ENCODE measurements at places on chromosomes 1 and 21. TPM values are rescaled to one million over a fixed set of nuclear protein-coding genes. Genes with fewer than 3 reads are reported as not detected.

The NBPF10 gene
- 1.4 TPM for total RNA-seq

The NBPF20 gene
- 3.1 TPM for total RNA-seq

The OR14C36 gene
- total RNA-seq, result not detected

The PADI2 gene
- not detected for total RNA-seq

The BGLAP gene
- total RNA-seq, result not detected

The SMPDL3B gene
- not detected for total RNA-seq

The LCE1C gene
- total RNA-seq, result not detected

The TRAPPC3 gene
- total RNA-seq, result 101 TPM

The C1QB gene
- not detected for total RNA-seq

The CFHR2 gene
- total RNA-seq, result not detected

The S100A1 gene
- not detected for total RNA-seq

The TMEM222 gene
- total RNA-seq, result 19.9 TPM

The SPATC1L gene
- 3.8 TPM for total RNA-seq

The CORT gene
- total RNA-seq, result not detected

The KRTAP20-2 gene
- total RNA-seq, result not detected

The AVPR1B gene
- total RNA-seq, result not detected

The ZBED6 gene
- total RNA-seq, result 16.1 TPM

The OR2G6 gene
- not detected for total RNA-seq

Measured in IMR-90 (cell line).